ENCODE measurements at places on chromosomes 1 and 21. TPM values are rescaled to one million over a fixed set of nuclear protein-coding genes. Genes with fewer than 3 reads are reported as not detected.

The COL24A1 gene
- 4.3 TPM for total RNA-seq

DNA sequence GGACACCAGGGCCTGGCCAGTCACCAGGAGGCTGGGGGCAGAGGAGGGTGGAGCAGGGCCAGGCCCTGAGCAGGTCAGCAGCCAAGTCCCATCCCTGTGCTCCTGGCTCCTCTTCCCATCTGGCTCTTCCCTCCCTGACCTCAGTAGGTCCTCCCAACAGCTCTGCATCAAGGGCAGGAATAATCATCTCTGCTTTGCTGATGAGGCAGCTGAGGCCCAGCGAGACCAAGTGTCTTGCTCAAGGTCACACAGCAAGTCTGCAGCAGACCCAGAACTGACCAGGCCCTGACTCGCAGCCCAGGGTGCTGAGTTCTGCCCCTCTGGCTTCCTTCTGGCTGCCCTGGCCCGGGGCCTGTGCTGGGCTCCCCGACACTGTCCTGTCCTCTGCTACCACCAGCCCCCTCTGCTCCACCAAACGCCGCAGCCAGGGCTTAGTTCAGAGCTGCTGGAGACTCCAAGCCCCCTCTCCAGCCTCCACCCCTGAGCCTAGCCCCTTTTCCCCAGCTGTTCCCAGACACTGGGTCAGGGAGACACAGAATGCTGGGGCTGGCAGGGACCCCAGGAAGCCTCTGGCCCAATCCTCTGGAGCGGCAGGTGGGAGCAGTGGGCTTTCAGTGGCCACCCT lies 224.9 kb downstream of the PTPRU start:
- ATAC-seq: no peak

The AMY1C gene
- not detected for total RNA-seq

GRCh38 chr1:107649023-107649422 lies 316.0 kb downstream of the VAV3 start:
- ATAC-seq: no peak

The EPHB2 gene
- total RNA-seq: 5.9 TPM

The SPATA21 gene
- 3.6 TPM for total RNA-seq

The BARHL2 gene
- total RNA-seq: not detected

GRCh38 chr1:23645338-23645737 lies 46.3 kb upstream of the RPL11 start:
- ATAC-seq: no peak

DNA sequence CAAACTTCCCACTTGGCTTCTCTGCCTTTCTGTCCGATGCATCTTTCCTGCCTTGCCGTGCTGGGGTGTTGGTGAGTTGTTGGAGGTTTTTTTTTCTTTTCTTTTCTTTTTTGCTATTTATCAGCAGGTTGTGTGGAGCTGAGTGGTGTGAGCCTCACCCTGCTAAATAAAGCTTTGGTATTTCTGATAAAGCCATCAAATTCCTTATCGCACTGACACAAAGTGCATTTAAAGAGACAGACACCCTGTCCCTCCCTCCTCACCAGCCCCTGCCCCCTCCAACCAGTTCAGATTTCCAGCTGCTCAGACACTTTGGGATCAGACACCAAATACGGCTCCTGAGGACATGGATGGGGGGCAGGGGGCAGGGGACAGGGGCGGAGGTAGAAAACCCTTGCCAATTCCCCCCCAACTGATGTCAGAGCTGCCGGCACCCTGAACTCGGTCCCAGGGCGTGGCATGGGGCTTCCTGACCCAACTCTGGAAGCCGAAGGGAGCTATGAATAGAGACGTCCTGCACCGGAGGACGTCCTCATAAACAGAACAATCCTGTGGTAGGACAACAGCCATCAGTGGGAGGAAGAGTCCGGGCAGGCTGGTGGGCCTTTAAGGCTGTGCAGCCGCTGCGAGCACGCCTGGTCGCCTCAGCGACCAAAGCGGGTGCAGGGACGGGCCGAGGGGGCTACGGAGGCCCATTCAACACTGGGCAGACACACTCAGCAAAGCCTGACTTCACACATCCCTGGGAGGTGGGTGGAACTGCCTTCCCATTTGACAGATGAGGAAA lies 79.0 kb downstream of the CASZ1 start:
- ATAC-seq: no peak

DNA sequence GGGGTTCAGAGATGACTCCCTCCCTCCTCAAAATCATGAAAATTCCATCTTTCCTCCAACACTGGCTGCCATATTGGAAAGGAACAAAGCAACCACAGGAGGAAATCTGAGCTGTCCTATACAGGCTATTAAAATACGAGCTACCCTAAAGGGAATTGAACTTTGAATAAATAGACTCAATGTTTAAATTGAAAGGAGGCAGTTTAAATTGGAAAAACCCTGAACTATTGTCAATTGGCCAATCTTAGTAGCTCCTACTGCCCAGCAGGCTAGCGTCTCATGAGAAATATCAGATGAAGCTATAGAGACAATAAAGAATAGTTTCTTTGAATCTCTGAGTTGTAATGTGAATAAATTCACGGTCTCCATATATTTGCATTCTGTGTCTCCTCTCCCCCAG lies 85.4 kb upstream of the KCNE2 start:
- ATAC-seq: no peak

DNA sequence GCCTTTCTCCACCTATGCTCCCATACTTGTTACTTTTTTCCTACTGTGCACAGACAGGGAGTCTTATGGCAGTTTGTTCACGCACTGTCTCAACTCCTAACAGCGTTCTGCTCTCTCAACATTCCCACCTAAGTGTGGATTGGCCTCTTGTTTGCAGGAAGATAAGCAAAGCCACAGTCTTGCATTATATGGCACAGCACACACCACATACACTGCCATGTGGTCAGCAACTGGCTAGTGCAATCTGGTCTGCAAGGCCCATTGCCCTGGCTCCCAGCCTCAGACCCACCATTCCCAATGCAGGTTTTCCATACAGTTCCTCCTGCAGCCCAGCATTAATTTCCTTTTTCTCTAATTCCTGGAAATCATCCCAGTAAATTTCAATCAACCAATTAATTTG lies 38.3 kb upstream of the LAMC2 start:
- ATAC-seq: no peak

DNA sequence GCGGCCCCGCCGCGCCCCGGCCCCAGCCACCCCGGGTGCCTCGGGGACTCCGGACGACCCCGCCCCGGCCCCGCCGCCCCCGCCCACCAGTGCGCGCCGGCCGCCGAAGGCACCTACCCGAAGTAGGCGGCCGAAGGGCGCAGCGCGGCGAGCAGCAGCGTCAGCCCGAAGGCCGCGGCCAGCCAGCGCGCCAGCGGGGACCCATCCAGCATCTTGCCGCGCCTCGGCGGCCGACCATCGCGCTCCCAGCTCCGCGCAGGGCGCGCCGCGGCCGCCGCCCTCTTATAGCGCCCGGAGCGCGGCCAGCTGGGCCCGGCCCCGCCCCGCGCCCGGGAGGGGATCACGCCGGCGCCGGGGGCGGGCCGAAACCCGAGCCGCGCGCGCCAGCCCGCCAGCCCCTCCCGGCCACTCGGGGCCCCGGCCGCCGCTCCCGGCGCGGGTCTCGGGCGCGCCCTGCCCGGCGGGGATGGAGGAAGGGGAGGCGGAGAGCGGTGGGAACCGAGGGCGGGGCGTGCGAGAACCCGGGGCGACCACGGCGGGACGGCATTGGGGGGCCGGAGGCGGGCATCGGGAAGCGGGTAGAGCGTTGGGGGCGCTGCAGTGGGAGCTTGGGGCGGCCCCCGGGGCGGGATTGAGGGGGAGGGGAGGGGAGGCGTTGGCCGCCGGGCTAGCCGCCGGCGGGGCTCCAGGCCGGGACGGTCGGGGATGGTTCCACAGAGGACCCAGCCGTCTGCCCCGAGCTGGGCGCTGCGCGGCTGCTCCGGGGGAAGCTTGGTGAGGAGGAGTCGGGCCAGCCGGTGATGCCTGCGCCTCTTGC lies at the start of gene WNT9A:
Gene WNT9A (minus strand): TSS at position 257 of the 817 bp plus-strand sequence. CDS start 45 bp downstream, at position 212.
- peak; percentile 81 for ATAC-seq

The ZFP69B gene
- total RNA-seq: 0.54 TPM

Data from gastroesophageal sphincter (tissue), 4 donors.